ENCODE measurements at places on chromosomes 2 and 18. TPM values are rescaled to one million over a fixed set of nuclear protein-coding genes. Genes with fewer than 3 reads are reported as not detected.

The KCNJ13 gene
- 0.79 TPM for total RNA-seq

The RPRM gene
- 3.2 TPM for total RNA-seq

The HAT1 gene
- total RNA-seq, result 44.2 TPM

The COL3A1 gene
- 14,030 TPM for total RNA-seq

The GRHL1 gene
- 93.0 TPM for total RNA-seq

The SERPINE2 gene
- 32.9 TPM for total RNA-seq

The TNFAIP6 gene
- 26.5 TPM for total RNA-seq

The MFSD2B gene
- total RNA-seq, result 1.7 TPM

The APLF gene
- total RNA-seq, result 10.0 TPM

The HJURP gene
- 6.6 TPM for total RNA-seq

The FMNL2 gene
- total RNA-seq, result 43.7 TPM

The PKDCC gene
- 48.9 TPM for total RNA-seq

The INO80C gene
- 8.6 TPM for total RNA-seq

The MC2R gene
- total RNA-seq, result not detected

The MRPS9 gene
- total RNA-seq, result 20.5 TPM

The FRZB gene
- total RNA-seq, result 8.1 TPM

The EVX2 gene
- not detected for total RNA-seq

The UGT1A5 gene
- not detected for total RNA-seq

The REEP1 gene
- 3.9 TPM for total RNA-seq

The NT5DC4 gene
- total RNA-seq, result not detected

The TMEM163 gene
- 0.59 TPM for total RNA-seq

DNA sequence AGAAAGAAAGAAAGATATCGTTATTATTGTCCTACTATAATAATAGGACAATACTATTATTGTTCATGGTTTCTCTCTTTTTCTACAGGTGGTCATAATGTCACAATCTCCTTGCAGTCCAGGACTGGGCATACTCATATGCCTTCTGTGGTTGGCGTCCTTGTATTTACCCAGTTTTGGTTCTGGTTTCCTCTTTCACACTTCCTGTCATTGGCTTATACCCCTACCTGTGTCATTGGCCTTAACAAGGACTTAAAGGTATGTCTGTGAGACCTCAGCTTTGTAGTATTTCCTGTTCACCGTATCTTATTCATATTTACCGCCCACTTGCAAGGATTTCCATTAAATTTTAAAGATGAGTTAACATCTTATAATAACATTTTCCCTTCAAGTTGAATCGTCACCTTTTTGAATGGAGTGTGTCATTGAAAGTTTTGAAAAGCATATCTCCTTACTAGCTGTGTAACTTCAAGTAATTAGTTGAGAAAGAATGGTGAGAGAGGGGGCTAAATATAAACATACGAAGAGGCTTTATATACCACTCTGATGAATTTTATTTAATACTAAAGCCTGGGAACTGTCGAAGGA, 36.5 kb upstream of the HTR2B start:
- no peak for DNase-seq

- peak; percentile 82 for DNase-seq
These were observed 134.4 kb upstream of the SEC11C start for GRCh38 chr18:59005262-59005661.

GRCh38 chr2:171166328-171166983, 5.8 kb upstream of the TLK1 start:
- DNase-seq, result no peak

- no peak for DNase-seq
These were observed 63.1 kb downstream of the CABYR start for GRCh38 chr18:24201699-24202687.

GRCh38 chr2:205640716-205641115, 41.6 kb upstream of the NRP2 start:
- no peak for DNase-seq

GRCh38 chr18:68429111-68429510, 285.8 kb downstream of the TMX3 start:
- DNase-seq, result no peak

- no peak for DNase-seq
These were observed 11.3 kb downstream of the RMP24 start for GRCh38 chr18:35983818-35984217.

GRCh38 chr2:109053716-109054115, 64.7 kb upstream of the EDAR start:
- no peak for DNase-seq

- DNase-seq, result no peak
These were observed 57.9 kb downstream of the BAZ2B start for GRCh38 chr2:159558479-159558878.

DNA sequence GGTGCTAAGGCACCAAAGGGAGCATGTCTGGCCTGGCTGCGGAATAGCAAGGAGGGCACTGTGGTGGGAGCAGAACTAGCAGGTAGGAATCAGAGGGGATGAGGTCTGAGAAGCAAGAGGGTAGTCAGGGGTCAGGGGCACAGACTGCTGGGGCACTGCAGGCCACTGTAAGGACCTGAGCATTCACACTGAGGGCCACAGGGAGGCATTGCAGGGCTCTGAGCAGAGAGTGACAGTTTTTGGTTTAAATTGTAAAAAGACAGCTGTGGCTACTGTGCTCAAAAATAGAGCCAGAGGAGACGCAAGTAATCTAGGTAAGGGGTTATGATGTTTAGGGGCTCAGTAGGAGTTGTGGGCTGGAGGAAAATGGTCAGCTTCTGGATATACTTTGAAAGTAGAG, 41.5 kb downstream of the ARHGAP25 start:
- no peak for DNase-seq

DNA sequence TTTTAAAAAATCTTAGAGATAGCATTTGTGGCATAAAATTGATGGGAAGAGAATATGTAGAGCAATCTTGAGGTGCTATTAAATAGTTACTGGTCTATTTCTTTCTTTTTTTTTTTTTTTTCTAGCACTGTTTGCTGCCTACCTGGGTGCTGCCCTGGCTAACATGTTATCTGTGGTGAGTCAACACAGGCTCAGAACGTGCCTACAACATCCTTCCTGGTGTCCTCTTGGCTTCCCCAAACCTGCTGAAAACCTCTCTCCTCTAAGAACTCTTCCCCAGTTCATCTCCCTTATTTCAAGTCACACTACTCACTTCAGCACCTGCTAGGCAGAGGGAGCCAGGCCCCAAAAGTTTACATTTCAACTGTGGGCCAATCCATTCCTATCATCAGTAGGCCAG, 45.1 kb upstream of the SLC14A1 start:
- no peak for DNase-seq

GRCh38 chr2:56476509-56477071, 292.8 kb downstream of the CCDC85A start:
- no peak for DNase-seq

DNA sequence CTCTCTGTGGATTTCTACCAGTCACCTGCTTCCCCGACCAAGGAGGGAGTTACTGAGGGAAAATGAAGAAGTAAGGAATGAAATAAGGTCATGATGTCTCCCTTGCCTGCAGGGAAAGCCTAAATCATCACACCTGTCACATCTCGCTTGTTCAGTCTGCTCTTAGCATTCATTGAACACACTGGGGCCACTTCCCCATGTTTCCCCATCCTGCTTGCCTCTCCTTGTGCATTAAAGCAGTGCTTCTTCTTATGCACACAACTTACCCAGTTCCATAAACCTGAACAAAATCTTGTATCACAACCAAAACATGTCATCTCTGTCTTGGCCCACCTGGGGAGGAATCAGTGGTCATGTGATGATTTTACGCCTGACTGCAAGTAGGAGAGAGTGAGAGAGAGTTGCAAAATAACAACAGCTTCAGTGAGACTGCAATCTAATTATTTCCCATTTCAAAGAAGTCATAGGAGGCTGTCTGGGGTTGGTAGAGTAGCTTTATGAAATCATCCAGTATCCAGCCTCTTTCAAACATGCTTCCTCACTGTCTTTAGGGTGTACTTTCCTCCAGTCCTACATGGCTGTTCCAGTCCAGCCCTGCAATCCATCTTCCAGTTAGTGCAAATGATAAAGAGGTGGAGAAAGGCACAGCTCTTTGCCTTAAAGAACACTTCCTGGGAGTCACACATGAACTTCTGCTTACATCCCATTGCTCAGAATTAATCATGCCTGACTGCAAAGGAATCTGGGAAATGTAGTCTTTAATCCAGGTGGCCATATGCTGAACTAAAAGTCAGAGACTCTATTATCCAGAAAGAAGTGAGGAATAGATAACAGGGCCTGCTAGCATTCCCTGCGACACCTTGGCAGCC, 220.1 kb downstream of the HAUS1 start:
- no peak for DNase-seq

GRCh38 chr18:78721981-78722380, 257.6 kb upstream of the SALL3 start:
- no peak for DNase-seq

GRCh38 chr2:134576478-134576877, 142.3 kb downstream of the TMEM163 start:
- no peak for DNase-seq

- no peak for DNase-seq
These were observed 76.2 kb downstream of the FAM168B start for GRCh38 chr2:131016826-131017741.

DNA sequence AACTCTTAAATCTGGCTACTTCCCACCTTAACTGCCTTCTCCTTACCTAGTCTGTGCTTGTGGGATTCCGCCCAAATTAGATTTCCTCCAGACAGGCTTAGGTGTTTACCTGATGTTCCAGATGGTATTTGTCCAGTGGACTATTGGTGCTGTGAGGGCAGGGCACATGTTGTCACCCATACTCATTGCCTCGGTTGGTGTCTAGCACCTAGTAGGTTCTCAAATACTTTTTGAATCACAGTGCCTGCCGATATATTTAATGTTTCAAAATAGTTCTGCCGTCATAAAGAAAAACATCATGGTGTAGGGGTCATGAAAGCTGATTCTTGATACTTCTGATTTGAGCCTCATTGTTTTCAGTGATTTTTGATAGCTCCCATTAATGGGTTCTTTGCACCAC, 1.1 kb downstream of the SEPTIN2 start:
- no peak for DNase-seq

GRCh38 chr18:8616028-8616401, 6.8 kb downstream of the RAB12 start:
- no peak for DNase-seq

- no peak for DNase-seq
These were observed 116.3 kb downstream of the DYM start for GRCh38 chr18:49344096-49344495.

DNA sequence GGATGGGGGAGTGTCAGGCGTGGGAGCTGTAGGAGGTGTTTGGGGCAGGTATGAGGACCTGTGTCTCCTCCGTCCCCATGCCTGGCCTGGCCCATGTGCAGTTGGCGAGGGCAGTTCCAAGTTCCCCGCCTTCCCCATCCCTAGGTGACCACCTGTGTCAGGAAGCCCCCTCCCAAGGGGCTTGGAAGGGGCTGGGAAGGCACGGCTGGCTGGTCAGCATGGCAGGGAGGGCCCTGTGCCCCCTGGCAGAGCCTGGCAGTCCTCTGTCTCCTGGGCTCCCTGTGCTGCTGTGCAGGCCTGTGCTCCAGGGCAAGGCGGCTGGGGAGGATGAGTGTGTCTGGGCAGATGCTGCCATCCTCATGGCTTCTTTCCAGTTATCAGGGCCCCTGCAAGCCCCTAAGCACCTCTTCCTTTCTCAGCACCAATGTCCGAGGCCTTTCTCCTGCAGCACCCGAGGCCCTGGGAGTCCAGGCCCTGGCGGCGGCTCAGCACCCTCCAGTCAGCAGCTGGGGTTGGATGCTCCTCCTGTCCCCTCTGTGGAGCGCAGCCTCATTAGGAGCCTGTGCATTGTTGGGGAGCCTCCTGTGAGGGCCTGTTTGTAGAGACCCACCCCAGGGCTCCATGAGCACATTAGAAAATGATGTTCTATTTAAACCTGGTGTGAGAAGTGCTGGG, 101.7 kb downstream of the FAM210A start:
- DNase-seq, result no peak

GRCh38 chr2:128781166-128781565, 462.5 kb upstream of the HS6ST1 start:
- no peak for DNase-seq

DNA sequence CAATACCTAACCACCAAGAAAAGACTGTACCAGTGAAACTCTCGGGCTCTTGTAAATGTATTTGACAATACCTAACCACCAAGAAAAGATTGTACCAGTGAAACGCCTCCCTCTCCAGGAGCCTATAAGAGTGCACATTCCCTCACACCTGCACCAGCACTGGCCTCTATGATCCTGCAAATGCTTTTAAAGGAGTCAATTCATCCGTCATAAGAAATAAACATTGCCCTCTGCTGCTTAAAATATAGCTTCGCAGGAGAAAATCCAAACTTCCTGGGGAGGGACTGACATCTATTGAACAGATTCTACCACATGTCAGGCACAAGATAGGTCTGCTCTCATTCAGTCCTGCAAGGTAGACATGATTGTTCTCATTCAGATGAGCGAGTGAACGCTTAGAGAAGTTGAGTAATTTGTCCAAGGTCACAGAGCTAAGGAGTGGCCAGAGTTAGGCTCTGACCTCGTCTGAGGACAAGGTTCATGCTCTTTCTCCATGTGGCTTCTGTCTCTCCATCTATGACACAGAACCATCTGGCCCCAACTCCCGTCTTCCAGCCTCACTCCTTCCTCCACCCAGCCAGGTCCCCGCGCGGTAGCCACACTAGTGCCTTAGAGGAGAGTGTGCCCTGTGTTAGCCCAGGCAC, 38.7 kb downstream of the MCFD2 start:
- DNase-seq, result peak; percentile 50

DNA sequence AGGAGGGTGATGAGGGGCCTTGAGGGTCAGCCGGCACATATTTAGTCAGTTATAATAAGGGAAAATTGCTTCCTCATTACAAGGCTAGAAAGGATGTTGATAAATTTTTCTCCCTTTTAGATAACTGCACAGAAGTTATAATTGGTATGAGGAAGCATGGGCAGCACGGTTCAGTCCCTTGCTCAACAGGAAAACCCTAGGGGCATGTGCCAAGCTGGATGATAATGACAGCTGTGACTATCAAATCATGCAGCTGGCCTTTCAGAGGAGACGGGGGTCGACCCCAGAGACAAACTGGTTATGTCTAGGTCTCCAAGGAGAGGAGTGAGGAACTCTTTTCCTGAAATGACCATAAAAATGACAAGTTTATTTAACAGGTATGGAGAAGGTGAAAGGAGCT, 448.1 kb upstream of the VRK2 start:
- DNase-seq, result no peak

GRCh38 chr2:98558852-98559530, 49.3 kb downstream of the COA5 start:
- no peak for DNase-seq

- DNase-seq, result peak; percentile 68
These were observed 200.6 kb upstream of the NCKAP5 start for GRCh38 chr2:133768658-133769435.

GRCh38 chr2:101667823-101668222, 29.7 kb upstream of the MAP4K4 start:
- no peak for DNase-seq

DNA sequence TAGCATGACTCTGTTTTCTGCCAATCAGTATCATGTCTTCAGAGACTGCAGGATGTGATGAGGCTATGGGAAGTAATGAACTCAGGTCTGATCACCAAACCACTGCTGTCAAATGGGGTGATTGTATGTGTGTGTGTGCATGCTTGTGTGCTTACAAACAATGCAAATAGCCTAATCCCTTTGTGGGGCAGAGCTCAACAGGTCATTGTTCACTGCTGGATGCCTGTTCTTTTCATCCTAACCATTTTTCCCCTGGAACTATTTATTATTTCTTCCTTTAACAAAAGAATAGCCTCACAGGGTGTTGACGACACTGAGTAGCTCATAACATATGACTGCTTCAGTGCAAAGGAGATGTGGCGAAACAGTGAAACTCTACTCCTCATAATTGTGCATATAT, 55.9 kb downstream of the NXPH2 start:
- DNase-seq, result no peak
